ENCODE measurements at places on chromosomes 5 and 9.

GRCh38 chr5:5352675-5353074 lies 69.8 kb upstream of the ICE1 start:
- no peak for DNase-seq

- DNase-seq, result no peak
Measured at GRCh38 chr9:134188386-134189144, 24.2 kb upstream of the RNU6ATAC start.

DNA sequence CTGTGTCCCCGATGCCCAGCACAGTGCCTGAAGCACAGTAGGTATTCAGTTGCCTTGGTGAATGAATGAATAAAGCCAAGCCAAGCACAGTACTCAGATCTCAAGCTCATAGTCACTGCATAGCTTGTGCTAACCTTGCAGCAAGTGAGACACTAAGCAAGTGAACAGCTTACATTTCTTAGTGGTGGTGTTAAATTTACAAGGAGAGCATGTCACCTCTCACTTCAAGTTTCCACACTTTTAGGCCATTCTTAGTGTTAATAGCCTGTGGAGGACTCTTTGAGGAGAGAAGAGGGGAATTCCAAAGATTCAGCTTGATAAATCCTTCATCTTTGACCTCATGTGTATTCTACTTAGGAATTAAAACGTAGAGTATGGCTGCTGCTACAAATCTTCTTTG lies 104.7 kb downstream of the C9orf152 start:
- DNase-seq, result no peak

DNA sequence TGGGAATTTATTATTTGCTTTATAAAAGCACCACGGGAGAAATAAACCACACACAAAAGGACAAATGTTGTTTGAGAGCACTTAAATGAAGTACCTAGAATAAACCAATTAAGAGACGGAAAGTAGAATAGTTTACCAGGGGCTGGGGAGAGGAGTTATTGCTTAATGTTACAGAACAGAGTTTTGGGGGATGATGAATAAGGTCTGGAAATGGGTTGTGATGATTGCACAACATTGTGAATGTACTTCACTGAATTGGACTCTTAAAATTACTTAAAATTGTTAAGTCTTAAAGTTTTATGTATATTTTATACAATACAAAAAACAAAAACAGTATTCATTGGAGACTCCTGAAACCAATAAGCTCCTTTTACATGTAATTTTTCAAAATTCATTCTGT lies 1.5 kb downstream of the ZBTB43 start:
- no peak for DNase-seq

DNA sequence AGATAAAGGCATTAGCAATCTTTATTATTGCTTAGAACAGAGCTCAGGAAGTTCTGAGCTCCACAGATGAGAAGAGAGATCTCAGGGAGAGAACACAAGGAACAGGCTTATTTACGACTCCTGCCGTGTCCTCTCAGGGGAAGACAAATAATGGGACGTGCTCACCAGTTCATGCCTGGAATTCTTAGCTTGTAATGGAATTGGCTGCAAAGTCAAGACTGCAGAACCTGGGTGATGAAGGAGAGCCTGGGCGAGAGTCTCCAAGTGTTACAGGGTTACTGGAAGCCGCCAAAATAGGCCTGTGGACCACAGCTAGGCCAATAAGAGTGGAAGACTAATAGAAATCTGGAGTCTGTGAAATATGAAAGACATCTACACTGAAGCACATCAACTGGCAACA lies 174.5 kb upstream of the ADAMTSL1 start:
- DNase-seq, result no peak

- DNase-seq, result no peak
Measured at GRCh38 chr9:122939601-122940000, 1.2 kb upstream of the RABGAP1 start.

GRCh38 chr9:34642679-34643078 lies 3.8 kb upstream of the GALT start:
- no peak for DNase-seq

Measured in activated CD4-positive, alpha-beta T cell treated with anti-CD3 and anti-CD28 coated beads for 24 hours (primary cell).